ENCODE measurements at places on chromosomes 5 and 9. TPM values are rescaled to one million over a fixed set of nuclear protein-coding genes. Genes with fewer than 3 reads are reported as not detected.

The SLC6A3 gene
- not detected for total RNA-seq

The DDX4 gene
- total RNA-seq = not detected

The CRHBP gene
- total RNA-seq = 0.69 TPM

The AJM1 gene
- total RNA-seq = 1.1 TPM

The IL9 gene
- not detected for total RNA-seq

The ALDH1A1 gene
- total RNA-seq = 3.5 TPM
